ENCODE measurements at places on chromosomes 12 and 14. TPM values are rescaled to one million over a fixed set of nuclear protein-coding genes. Genes with fewer than 3 reads are reported as not detected.

Gene ASIC1
- total RNA-seq, result 11.1 TPM

Gene SLC4A8
- total RNA-seq, result 2.8 TPM

Gene ASCL1
- not detected for total RNA-seq

Gene NANOG
- total RNA-seq, result not detected

Gene GLT8D2
- 0.13 TPM for total RNA-seq

Gene OR6J1
- not detected for total RNA-seq

Gene GPD1
- total RNA-seq, result 0.40 TPM

Gene KCNA5
- total RNA-seq, result not detected

Gene OR10G3
- total RNA-seq, result not detected

Data from activated CD8-positive, alpha-beta memory T cell treated with anti-CD3 and anti-CD28 coated beads for 36 hours (primary cell).